DMS53 (cell line): ENCODE measurements at places on chromosomes 12 and 14.
A peak's percentile ranks its signal among the peaks of the same experiment; 100 is the strongest.

GRCh38 chr12:79682593-79682992 lies 8.2 kb downstream of the PAWR start:
- peak; percentile 18 for DNase-seq

DNA sequence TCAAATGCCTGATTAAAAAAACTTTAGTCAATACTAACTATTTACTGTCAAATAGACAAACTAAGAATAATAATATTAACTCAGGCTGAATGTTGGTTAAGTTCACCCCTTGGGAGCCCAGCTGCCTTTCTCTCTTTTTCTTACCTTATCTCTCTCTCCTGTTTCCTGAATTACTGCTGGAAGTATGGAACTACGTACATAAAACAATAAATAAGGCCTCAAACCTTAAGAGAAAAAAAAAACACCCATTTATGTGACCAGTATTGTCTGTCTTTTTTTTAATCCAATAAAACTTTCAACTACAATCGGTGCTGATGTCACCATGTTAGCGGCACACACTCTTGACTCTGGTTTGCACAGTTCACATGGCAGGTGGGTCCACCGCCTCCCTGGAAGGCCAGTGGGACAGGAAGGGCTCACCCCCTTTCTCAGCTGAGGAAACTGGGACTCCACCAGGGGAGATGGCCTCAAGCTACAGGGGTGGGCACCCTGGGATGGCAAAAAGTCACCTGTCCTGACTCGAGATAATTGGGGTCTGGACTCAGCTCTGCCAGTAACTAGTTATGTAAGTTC lies 21.3 kb downstream of the BCL11B start:
- DNase-seq: no peak

DNA sequence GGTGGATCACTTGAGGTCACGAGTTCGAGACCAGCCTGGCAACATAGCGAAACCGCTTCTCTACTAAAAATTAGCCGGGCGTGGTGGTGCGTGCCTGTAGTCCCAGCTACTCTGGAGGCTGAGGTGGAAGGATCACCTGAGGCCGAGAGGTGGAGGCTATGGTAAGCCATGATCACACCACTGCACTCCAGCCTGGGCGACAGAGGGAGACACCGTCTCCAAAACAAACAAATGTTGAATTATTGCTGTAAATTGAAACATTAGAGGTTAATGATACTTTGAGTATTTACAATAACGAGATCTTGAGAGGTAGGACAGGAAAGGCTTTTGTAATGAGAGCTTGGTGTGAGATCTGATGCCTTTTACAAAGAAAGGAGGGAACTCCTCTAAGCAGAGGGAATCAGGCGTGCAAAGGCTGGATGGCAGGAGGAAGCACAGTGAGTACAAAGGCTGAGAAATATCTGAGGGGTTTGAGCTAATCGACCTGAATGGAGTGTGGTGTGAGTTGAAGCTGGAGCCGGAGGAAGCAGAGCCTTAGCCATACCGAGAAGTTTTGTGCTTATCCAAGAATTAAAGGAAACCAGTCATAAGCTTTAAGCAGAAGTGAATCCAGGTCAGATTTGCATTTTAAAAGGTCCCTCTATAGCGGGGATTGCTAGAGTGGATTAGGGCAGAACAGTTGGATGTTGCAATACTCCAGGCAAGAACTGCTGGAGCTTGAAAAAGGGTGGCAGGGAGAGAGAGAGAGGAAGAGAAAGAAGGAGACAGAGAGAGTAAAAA lies 1.1 kb downstream of the RHNO1 start:
- DNase-seq: peak; percentile 87

DNA sequence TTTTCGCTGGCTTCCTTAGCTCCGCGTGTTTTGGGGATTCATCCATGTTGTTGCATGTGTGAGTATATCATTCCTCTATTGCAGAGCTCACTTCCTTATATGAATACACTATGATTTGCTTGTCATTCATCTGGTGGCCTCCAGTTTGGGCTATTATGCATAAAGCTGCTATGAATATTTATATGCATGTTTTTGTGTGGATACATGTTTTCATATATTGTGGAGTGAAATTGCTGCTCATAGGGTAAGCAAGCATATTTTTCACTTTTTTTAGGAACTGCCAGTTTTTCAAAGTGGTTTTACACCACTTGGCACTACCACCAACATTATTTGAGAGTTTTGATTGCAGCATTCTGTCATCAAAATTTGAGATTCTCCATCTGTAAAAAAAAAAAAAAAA lies 190.0 kb downstream of the TMEM132C start:
- DNase-seq: no peak

- no peak for DNase-seq
These were observed 34.9 kb downstream of the PLEKHD1 start for GRCh38 chr14:69519204-69520100.

- no peak for DNase-seq
These were observed 48.2 kb upstream of the PLXNC1 start for GRCh38 chr12:94100211-94100627.

DNA sequence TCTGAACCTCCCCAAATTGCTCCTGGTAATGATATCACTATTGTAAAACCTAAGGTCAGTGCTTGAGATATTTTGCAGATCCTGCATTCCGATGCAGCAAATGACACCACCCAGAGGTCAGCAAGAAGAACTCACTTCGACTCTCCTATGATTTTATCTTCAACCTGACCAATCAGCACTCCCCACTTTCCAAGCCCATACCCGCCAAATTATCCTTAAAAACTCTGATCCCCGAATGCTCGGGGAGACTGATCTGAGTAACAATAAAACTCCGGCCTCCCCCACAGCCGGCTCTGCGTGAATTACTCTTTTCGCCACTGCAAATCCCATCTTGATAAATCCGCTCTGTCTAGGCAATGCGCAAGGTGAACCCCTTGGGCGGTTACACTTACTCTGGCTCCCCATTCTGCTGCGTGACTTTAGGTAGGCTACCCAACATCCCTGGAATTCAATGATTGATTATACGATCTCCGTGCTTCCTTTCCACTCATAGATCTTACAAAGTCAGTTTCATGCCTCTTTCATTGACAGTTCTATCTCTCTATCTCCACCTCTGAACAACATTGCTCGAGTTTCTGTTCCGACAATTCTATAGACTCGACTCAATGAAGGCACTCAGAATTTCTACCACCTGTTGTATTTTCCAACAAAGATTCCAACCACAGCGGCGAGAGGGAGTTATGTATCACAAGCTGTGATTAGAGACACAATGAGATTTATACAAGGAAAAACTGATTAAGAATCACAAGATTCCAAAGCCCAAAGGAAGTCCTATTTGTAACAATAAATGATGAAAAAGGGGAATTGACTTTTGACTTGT lies 939 bp downstream of the NPC2 start:
- no peak for DNase-seq

DNA sequence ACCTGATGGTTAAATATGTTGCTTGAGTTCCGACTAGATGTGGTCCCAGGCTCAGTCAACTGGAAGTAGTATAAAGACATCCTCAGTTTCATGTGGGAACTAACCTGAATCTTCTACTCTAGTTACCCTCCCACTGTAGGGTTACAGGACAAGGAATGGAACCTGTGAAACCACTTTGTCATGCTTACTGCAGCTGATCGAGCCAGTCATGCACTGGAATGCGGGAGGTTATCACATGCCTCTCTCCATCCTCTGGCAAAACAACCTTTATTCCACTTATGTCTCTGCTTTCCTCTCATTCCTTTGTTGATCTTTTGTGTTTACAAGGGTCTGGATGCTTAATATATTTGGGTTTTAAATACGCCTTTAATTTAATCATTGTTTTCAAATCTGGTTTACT lies 111.9 kb upstream of the DDHD1 start:
- no peak for DNase-seq

- DNase-seq: peak; percentile 78
These were observed at the start of gene IGF1 for GRCh38 chr12:102480406-102480805. IGF1 (minus strand) TSS chr12:102480563; CDS start chr12:102480381, 182 bp downstream.

GRCh38 chr14:64801046-64801445 lies 78.7 kb downstream of the SPTB start:
- DNase-seq: no peak

DNA sequence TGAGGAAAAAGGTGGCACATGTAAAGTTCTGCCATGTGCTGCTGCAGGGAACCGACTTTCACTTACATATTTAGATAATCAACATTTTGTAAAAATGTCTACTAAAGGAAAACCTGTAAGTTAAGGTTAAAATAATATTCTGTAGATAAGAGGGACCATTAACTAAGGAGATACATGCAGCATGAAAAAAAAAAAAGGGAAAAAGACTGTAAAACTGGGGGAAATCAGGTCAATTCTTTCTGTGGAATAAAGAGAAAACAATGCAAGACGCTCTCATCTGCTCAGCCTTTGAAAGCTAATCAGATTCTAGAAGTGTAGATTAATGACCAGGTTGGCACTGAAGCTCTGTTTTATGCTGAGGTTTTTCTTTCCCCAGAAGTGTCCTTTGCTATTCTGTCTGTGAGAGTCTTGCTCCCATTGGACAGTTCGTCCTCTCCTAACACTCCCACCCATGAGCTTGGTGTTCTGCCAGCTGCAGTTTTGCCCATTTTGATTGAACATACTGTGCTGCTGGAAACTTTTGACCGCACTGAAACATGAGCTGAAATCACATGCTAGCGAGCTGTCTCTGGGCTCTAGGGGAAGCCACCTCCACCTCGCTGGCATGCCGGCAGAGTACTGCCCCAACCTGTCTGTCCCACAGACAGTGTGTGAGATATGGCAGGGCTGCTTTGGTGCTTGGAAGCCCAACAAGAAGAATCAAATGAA lies 39.7 kb downstream of the PPTC7 start:
- no peak for DNase-seq

DNA sequence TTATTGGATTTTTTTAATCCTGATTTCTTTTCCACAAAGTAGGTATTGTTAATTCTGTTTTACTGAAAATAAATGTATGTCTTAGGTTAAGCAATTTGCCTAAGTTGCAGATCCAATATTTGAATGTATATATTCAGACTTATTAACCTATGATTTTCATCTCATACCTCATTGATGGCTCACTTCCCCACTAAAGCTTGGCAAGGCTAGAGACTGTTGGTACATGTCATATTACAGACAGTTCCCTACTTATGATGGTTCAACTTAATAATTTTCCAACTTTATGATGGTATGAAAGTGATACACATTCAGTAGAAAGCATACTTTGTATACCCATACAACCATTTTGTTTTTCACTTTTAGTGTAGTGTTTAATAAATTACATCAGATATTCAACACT lies 33.2 kb upstream of the KCNH3 start:
- DNase-seq: no peak

DNA sequence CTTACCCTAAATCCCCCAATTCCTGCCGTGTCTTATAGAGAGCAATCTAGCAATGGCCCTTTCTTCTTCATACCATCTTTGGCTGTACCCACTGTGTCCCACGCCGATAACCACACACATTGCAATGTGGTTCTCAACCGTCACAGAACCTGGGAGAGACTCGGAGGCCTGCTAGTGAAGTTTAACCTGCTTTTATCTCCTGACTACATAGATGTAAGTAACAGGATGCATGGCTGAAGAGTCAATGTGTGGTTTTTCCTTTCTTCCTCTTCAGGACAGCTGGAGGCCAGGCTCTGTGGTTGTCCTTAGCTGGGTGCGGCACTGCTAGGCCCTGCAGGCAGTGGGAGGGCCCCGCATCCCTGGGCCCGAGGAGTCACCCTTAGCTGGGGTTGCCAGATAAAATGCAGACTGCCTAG lies 51.3 kb downstream of the ZNF664 start:
- DNase-seq: no peak

- DNase-seq: no peak
These were observed 3.2 kb downstream of the RNASE1 start for GRCh38 chr14:20799456-20799891.

DNA sequence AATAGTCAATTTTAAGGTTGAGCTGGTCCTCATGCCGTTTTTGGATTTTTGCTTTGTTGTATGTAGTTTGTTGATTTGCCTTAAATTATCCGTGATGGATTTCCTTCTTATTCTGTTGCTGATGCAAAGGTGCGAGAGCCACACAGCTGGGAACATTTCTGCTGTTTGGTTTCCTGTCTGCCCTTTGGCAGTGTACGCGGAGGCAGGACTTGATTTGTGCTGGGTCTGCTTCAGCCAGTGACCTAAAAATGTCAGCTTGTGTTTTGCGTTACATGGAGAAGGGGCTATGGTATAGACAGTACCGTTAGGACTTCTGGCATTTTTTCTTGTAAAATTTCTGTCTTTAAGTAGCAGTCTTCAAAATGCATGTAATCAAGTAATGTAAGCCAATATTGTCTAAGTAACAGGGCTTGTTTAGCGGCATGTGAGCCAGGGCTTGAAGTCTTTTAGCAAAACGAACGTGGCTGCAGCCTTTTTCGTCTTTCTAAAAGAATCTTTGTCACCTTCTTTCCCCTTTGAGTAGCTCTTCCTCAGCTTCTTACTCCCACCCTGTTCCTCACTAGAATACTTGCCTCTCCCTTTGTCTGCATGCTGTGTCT lies 18.2 kb upstream of the RD3L start:
- no peak for DNase-seq

GRCh38 chr12:11958221-11959091 lies 112.3 kb upstream of the BCL2L14 start:
- DNase-seq: peak; percentile 56

DNA sequence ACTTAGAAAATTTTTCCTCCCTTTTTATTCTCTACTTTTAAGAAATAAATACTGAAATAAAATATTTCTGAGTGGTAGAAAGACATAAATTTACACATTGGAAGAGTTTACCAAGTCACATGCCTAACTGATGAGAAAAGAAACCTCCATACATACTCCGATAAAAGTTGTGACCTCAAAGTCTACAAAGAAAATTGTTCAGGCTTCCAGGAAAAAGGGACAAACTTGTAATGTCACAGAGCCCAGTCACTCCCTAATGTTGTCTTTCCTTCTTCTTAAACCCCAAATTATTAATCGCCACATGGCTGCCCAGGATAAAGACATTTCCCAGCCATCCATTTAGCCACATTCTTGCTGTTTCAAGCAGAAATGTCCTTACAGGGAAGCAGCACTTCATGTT lies 455.3 kb downstream of the MDGA2 start:
- no peak for DNase-seq

DNA sequence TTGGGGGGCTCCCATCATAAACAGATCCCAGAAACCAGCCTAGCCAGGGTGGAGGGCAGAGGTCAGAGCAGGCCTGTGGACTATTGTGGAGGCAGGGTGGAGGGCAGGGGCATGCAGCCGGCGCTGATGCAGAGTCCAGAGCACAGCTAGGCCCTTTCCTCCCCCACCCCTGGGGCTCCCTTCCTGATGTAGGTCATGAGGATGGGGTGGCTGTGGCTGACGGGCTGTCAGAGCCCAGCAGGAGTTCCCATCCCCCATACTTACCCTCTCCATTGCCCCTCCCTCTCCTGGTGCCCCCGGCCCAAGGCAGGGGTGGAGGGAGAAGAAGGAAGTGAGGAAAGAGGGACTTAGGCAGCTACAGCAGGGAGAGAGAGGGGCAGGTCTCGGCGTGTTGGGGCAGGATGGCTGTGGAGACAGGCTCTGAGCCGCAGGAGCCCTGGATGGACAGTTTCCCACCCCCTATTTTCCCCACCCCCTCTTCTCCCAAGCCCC lies 5.7 kb upstream of the ZNF385A start:
- peak; percentile 42 for DNase-seq

- no peak for DNase-seq
These were observed 835.2 kb downstream of the FSCB start for GRCh38 chr14:43671716-43672485.

DNA sequence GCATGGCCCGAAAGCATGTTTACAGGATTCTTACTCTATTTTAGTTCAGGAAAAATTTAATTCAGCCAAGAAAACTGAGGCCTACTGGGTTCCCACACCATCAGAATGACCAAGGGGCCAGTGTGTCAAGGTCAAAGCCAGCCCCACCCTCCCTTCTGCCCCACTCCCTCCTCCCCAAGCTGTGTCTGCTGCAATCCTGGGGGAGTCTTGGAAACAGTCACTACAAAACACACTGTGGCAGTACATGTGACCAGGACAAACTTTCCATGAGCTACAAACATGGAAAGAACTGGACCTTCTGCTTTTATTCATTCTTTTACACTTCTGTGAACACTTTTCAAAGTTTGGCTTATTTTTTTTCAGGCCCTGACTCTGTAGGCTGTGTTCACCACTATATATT lies 1228.8 kb upstream of the TMEM132C start:
- DNase-seq: no peak
